Dermis microvascular lymphatic vessel endothelial cell (primary cell): ENCODE measurements at places on chromosomes 1 and 21.
A peak's percentile ranks its signal among the peaks of the same experiment; 100 is the strongest.

DNA sequence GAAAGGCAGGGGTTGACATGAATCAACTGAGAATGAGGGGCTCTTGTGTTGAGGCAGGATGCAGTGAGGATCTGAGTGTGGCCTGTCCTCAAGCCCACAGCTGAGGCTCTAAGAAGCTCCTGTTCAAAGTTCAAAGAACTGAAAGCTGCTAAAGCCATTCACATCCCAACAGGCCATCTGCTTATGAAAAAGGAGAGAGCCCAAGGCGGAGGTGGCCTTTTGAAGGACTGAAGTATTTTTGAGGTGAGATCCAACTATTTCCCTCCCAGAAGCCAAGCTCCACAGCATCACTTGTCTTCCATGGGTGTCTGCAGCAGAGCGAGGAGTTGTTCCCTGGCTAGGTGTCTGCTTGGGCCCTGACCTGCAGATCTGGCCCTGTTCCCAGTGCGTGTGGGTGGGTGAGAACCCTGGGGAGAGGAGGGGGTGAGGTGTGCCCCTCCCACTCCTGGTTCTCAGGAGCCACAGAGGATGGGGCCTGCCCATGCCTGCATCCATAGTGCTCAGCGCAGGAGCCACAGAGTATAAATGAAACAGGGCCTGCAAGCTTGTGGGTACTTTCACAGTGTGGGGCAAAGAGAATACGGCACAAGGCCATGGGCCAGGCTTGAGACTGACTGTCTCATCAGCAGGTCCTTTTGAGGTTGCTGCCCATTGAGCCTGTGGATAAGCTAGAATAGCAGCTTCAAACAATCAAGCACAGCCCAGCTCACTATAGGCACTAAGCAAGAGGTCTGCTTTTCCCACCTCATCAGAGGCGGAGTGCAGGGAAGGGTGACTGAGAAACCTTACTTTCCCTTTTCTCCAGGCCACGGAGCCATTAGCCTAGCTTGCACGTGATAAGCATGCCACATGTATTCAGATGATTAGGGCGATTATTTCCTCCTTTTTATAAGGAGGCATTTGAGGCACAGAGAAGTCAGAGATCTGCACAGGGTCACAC is 15.7 kb downstream of the REG4 start:
- no peak for DNase-seq

DNA sequence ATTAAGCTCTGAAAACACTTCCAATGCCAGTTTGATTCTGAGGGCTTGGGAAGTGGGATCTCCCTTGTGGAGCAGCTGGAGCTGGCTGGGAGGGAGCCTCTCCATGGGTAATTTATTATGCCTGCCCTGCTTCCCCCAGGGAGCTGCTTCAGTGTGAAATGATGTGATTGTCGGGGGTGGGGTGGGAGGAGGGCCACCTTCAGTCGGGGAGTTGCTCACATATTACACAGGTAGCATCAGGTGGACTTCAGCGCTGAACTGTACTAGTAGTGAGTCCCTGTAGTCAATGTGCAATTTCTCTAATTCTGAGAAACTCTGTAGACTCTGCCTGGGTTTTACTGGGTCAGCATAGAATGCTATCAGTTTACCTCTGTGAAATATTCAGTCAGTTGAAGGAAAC is 12.8 kb downstream of the PLA2G2E start:
- DNase-seq, result no peak

DNA sequence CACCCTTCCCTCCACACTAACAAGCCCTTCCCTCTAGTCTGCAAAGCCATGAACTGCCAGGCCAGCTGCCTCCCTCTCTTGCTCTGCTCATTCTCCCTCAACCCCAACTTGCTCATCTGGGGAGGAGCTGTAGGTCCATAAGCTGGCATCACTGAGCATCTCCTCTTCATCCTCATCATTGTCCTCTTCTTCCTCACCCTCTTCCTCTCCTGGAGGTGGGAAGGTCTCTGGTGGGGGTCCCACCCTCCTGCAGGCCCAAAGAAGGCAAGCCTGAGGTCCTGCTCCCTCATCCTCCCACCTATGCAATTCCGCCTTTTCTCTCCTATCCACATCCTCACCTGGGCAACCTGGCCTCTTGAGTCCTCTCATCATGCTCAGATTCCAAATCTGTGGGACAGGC is 2.7 kb downstream of the ZNF692 start:
- DNase-seq, result no peak

- DNase-seq, result no peak
These were observed 315.9 kb downstream of the CAMTA1 start for GRCh38 chr1:7101187-7101586.

DNA sequence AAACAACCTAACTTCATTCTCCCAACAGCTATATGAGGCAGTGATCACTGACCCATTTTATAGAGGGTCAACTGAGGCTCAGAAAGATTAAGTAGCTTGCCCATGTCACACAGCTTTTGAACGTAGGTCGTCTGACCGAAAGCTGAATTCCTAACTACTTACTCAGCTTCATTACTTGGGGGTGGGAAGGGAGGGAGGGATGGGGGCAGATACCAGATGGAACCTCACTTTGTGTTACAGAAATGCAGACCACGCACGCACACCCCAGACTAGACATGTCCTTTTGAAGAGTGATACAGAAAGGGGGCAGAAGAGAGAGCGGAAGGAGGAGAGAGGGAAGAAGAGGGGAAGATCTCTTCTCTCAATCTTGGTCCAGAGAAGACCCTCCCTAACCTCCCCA is 2.3 kb downstream of the ADGRB2 start:
- DNase-seq, result no peak

- no peak for DNase-seq
These were observed 87.7 kb upstream of the SLC45A1 start for GRCh38 chr1:8230292-8230621.

GRCh38 chr1:181073638-181074037 is 14.9 kb upstream of the IER5 start:
- DNase-seq, result peak; percentile 92

DNA sequence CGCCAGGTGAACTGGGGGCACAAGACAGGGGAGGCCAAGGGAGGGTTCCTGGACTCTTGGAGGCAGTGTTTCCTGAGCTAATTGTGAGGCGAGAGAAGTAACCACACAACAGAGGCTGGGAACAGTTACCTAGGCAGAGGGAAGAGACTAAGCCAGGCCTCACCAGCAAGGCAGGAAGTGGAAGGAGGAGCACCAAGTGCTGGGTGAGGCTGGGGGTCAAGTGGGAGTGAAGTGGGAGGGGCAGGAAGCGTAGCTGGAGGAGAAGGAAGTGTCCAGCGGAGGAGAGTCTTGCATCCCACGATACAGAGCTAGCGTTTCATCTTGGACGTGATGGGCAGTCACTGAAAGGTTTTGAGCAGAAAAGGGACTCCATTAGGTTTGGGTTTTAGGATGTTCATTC is 48.3 kb upstream of the CAPZB start:
- DNase-seq, result no peak
